ENCODE measurements at places on chromosomes 6 and 20.
A peak's percentile ranks its signal among the peaks of the same experiment; 100 is the strongest.

DNA sequence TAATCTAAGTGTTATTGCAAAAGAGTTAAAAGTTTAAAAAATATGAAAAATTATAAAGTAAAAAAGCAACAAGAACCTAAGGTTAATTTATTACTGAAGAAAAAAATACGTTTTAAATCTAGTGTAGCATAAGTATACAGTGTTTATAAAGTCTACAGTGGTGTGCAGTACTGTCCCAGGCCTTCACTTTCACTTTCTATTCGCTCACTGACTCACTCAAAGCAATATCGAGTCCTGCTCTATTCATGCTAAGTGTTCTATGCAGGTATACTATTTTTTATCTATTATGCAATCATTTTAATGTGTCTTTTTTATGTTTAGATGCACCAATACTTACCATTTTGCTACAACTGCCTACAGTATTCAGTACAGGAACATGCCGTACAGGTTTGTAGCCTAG, 113.0 kb downstream of the MANEA start:
- no peak for DNase-seq

- DNase-seq = no peak
These were observed 2.2 kb upstream of the RWDD1 start for GRCh38 chr6:116568821-116569755.

DNA sequence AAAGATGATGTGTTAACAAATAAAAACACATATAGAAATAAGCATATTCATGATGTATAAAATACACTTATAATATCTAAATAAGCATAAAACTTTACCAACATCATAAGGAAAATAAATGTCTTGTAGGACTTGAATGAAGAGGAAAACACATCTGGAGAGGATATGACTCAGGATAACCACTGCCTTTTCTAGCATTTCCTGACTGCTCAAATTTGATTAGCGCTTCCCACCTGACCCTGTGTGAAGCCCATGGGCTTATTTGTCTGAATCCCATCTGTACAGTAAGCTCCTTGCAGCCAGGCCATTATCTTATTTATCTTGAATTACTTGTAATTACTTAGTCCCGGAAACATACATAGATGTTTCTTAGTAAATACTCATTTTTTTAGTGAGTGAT, 608.6 kb downstream of the COL12A1 start:
- DNase-seq = no peak

- peak; percentile 39 for DNase-seq
These were observed 28.5 kb upstream of the SNRPB2 start for GRCh38 chr20:16701296-16701695.

GRCh38 chr6:107144014-107144413, 28.7 kb upstream of the BEND3 start:
- no peak for DNase-seq

GRCh38 chr6:161732594-161732993, 458.7 kb upstream of the AGPAT4 start:
- no peak for DNase-seq

DNA sequence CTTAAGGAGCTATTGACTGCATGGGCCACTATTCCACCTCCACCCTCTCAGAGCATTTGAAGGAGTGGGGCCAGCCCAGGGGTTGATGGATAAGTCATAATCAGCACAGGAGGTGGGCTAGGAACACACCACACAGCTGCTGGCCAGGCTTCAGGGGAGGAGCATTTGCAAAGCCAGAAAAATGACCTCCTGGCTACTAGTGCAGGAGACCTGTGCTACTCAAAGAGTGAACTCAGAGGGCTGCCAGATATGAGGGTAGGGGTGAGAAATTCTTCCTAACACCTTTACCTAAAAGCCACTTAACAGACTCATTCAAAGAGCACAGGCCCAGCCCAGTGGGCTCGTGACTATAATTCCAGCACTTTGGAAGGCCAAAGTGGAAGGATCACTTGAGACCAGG, 210.8 kb downstream of the TBXT start:
- DNase-seq = no peak

- DNase-seq = no peak
These were observed 24.3 kb downstream of the EDEM2 start for GRCh38 chr20:35122756-35123405.

GRCh38 chr20:41329435-41330342, 10.9 kb upstream of the LPIN3 start:
- DNase-seq = peak; percentile 41

DNA sequence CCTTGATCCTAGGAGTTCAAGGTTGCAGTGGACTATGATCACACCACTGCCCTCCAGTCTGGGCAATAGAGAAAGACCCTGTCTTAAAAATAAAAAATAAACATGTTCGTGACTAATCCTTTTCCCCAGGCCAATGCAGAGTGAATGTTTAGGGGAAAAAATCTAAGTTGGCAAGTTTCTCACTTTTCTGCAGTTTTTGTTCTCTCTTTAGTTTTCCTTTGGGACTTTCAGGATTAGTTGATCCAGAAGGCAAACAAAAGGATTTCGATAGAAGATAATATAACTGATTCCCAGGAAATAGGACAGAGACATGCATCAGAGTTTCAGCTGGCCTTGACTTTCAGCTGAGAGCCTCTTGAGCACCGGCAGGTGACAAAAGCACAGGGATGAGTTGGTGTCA, 53.3 kb downstream of the SOD2 start:
- no peak for DNase-seq

- no peak for DNase-seq
These were observed 25.3 kb downstream of the MBOAT1 start for GRCh38 chr6:20186981-20187380.

DNA sequence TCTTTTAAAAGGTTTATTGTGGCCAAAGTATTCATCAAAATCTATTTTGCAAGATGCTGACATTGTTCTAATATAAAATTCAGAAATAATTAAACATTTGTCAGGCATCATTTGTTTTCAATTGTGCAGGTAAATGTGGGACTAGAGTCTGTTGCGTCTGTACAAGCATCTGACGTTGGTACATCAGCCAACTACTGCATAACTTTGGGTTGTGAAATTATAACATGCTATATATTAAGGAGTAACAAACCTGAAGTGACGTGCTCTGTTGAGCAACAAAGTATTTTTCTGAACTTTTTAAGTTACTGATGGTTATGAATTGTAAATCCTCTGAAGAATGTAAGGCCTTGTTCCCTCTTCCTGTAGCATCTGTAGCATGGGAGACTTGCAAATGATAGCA, 66.0 kb downstream of the RNF182 start:
- DNase-seq = no peak

DNA sequence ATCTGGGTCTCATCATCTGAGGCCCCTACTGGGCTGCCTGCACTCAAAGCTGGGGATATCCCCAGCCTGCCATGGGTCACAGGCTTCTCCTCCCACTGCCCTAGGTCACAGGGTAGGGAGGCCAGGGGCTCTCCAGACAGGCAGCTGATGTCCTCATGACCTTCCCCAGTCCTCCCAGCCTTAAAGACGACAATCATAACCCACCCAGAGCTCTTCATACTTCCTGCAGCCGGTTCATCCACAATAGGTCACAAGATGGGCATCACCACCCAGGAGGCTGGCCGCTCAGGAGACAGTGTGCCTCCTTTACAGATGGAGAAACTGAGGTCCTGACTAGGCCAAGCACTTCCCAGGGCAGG, 15.2 kb downstream of the TFEB start:
- no peak for DNase-seq

DNA sequence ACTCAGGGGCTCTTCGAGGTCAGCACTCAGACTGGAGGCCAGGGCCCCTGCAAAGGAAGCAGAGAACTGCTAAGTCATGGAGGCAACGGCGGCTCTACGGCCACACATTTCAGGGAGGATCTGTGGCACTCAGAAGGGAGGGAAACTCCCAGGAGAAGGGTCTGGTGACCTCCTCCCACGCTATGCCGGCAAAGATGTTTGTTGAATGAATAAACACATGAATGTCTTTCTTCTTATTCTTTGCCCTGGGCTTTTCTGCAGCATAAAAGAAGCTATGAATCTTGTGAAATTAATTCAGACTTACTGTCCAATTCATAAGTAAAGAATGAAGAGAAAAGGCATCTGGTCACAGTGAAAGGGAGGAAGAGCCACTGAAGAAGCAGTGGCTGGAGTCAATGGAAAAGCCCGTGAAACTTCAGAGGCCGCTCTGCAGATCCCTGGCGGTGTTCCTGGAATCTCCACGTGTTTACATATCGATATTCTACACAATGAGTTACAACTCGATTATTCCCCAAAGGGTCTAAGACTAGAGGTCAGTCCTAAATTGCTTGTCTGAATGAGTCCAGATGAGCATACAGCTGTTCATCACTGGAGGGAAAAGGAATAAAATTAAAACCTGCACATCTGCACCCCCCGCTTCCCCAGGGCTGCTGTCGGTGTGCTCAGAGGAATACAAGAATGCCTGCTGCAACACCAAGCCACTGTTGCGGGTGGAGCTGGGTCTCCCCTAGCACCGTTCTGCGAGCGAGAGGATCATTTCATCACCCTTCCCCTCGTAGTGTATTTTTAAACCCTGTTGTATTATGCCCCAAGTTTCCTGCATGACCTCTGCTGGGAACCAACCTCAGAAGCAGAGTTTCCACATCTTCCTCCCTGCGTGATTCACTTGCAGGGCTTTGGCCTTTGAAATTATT, 25.6 kb downstream of the INSM1 start:
- no peak for DNase-seq

DNA sequence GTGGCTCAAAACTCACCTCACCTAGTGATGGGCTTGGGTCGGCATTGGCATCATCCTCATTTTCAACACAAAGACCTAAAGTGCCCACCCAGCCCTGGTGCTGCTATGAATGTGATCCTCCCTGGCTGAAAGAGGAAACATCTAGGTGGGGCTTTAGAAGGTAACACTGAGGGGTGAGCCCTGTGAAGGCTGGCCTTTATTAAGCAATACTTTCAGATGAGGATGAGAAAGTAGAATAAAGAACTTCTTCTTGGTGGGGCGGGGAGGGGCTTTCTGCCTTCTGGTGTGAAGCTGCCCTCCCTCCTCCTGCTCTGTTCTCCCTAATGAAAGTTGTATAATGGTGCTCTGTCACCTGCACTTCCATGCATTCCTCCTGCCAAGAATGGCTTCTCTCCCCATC, 133.0 kb upstream of the TRAF3IP2 start:
- no peak for DNase-seq

- DNase-seq = no peak
These were observed 161.5 kb downstream of the TSHZ2 start for GRCh38 chr20:53133628-53134027.

DNA sequence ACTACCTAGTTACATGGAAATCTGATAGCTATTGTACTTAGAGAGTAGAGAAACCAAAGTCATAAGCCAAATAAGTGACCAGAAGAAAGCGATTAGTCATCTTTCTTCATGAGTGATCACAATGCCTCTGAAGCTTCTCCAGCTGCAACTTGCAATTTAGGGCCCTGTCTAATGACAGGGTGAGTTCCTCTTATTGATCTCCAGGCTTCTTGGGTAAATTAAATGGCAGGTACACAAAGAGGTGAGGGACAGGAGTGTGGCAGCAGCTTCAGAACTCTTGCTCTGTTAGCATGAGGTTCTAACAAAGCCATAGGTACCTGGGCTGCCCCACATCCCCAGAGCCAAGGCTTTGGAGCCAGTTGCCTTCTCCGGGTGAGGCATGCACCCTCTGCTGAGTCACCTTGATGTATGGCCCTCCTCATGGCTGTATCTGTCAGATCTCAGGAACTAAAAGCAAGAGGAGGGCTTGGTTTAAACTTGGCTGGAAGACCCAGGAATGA, 60.8 kb downstream of the PRDM1 start:
- no peak for DNase-seq

- peak; percentile 96 for DNase-seq
These were observed at the start of gene BLOC1S5 for GRCh38 chr6:8063761-8064637. Gene BLOC1S5, minus strand, starts transcription at chr6:8064389. Its CDS starts 13 bp downstream, at chr6:8064376.

Measured in CD4-positive, alpha-beta T cell treated with Interleukin-12 subunit alpha and Interleukin-12 subunit beta, for 1 hour (primary cell).